ENCODE measurements at places on chromosomes 12 and 14.

DNA sequence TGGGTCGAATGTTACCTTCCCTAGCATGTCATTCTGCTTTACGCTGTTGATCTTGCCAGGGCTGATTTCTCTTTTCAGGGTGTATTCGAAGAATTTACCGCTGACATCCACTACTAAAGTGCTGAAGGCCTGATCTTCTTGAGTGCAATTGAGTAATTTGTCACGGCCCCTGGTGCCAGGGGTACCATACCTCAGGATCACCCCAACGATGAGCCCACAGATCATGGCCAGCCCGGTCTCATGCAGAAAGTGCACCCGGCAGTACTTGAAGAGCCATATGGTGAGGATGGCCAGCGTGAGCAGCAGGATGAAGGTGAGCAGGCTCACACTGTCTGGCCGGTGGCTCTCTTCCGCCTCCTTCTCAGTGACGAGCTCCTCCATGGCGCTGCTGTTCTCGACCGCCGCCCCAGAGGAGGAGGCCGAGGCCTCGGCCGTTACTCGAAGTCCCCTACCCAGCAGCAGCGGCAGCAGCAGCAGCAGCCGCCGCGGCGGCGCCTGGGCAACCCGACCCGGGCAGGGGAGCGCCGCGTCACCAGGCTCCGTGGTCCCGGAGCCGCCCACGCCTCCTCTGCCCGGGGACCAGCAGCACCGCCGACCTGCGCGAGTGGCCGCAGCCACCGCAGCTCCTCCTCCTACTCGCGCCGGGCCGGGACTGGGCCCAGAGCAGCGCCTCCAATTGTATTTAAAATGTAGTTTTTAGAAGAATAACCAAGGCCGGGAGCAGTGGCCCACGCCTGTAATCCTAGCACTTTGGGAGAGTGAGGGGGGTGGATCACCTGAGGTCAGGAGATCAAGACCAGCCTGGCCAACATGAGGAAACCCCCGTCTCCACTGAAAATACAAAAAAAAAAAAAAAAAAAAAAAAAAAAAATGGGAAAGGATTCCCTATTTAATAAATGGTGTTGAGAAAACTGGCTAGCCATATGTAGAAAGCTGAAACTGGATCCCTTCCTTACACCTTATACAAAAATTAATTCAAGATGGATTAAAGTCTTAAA lies 58.5 kb upstream of the TMPO start:
- no peak for DNase-seq

- DNase-seq, result no peak
Observed at GRCh38 chr14:54772451-54772881, 130.2 kb downstream of the GCH1 start.

DNA sequence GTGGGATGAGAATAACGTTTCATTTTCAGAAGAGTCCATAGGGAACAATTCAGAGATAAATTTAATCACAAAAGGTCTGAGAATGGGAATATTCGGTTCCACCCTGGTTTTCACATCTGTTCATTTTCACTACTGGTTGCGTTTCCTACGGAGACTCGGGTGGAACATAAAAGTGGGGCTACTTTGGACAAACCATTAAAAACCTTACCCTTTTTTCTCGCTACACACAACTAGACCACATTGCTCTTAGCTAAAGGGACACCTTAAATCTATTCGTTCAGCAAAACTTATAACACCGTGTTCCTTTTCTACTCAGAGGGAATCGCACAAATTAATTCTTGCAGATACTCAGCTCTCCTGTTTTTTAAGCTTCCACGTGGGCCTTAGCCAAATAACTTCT lies 1.0 kb upstream of the SUDS3 start:
- DNase-seq, result no peak

- no peak for DNase-seq
Observed at GRCh38 chr12:100472325-100472724, 1.3 kb upstream of the NR1H4 start.

DNA sequence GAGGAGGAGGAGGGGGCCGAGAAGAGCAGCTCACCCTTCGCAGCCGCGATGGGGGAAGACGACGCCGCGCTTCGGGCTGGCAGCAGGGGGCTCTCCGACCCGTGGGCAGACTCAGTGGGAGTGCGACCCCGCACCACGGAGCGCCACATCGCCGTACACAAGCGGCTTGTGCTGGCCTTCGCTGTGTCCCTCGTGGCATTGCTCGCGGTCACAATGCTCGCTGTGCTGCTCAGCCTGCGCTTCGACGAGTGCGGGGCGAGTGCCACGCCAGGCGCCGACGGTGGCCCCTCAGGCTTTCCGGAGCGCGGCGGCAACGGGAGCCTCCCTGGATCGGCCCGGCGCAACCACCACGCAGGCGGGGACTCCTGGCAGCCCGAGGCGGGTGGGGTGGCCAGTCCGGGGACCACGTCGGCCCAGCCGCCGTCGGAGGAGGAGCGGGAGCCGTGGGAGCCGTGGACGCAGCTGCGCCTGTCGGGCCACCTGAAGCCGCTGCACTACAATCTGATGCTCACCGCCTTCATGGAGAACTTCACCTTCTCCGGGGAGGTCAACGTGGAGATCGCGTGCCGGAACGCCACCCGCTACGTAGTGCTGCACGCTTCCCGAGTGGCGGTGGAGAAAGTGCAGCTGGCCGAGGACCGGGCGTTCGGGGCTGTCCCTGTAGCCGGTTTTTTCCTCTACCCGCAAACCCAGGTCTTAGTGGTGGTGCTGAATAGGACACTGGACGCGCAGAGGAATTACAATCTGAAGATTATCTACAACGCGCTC lies 745 bp downstream of the TRHDE start:
- DNase-seq, result no peak

- no peak for DNase-seq
Observed at GRCh38 chr14:69231486-69231885, 28.5 kb upstream of the GALNT16 start.

DNA sequence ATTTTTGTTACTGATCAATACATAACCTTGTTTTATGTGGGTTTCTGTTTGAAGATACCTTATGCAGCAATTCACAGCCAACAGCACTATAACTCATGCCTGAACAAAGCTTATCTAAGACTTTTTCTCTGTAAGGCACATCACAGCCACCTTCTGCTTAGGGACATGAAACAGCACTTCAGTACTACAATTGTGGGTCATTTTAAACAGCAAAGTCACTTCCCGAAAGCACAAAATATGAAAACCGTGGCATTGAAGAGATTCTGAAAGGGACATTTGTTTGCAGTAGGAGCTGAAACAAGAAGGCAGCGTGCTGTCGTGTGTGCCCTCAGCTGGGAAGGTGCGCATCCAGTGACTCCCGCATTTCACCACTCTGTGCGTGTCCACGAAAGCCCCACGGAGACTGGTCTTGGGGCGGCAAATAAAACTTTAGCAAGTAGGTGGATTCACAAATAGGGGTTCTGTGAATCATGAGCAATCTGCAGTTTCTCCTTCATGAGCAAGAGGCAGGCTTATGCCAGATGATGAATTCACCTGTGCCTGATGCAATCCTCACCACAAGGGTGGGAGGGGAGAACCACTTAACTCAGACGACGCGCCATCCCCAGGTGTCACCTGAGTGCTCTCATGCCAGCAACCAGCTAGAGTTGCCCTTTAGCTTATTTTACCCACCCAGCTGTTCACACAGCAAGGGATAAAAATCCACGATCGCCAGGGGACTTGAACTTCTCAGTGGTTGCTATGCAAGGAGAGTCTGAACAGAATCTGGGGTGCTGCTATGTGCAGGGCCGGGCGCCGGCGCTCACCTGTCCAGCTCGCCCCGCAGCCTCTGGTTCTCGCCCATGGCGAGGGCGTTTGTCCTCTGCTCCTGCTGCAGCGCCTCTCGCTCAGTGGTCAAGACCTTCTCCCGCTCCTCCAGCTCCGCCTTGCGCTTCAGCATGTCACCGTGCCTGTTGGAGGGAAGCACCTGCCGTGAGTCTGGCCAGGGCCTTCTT lies 54.9 kb upstream of the GPR68 start:
- no peak for DNase-seq

GRCh38 chr12:10363914-10364814 lies 25.7 kb downstream of the KLRK1 start:
- no peak for DNase-seq

- no peak for DNase-seq
Observed at GRCh38 chr12:99455350-99456035, 192.1 kb upstream of the GARIN6 start.

DNA sequence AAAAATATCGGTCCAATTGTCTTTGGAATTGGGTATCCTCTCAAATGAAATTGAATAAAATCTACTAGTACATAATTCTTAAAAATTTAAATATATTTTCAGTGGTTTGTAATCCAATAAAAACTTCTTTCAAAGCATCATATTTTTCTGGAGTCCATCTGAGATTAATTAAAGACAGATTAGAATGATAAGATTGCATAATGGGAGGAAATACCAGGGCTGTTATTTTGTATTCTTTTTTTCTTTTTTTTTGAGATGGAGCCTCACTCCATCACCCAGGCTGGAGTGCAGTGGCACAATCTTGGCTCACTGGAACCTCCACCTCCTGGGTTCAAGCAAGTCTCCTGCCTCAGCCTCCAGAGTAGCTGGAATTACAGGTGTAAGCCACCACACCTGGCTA lies 103.8 kb downstream of the TMTC3 start:
- DNase-seq, result no peak

DNA sequence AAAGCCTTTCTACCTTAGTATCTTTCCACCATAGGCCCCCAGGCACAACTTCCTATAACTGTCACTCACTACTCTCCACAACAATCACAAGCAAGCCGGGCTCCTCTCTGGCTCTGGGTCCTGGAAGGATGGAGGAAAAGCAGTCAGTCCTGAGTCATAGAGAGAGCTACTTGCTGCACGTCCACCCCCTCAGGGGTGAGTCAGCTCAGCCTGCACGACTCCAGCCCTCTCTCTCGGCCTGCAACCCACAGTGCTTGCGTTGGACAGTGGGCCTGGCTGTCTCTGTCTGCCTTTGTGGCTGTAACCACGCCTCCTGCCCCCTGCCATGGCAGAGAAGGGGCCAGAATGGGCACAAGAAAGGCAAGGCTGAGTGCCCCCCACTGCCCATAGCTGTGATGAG lies 154.1 kb upstream of the FKBP4 start:
- no peak for DNase-seq

DNA sequence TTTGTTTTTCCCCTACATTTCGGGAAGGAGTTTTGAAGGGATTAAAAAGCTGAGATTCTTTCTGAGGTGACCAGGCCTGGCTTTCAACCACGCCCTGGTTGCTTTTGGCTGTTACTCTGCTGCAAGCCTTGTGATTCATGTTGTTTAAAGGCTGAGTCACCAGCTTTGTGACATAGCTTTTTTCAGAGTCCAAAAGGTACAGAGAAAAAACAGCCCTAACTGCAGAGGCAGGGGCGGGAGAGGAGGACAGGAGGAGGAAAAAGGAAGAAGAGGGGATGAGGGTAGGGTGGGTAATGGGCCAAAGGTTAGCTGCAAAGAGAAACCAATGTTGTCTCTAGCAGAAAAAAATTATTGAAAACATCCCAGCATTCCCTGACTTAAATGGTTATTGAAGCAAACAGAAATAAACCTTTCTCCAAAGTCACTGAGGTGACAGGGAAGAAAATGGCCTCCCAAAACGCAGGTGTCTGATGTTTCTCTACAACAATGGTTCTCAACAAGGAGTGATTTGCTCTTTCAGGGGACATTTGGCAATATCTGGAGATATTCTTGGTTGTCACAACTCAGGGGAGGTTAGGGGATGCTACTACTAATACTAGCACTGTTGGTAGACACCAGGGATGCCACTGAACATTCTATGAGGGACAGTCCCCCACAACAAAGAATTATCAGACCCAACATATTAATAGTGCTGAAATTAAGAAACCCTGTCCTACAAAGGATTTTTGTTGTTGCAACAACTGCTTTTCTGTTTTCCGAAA lies 2.1 kb upstream of the UBC start:
- DNase-seq, result no peak

GRCh38 chr12:65667932-65668331 lies 156.4 kb upstream of the HMGA2 start:
- DNase-seq, result no peak

GRCh38 chr12:50745861-50746260 lies 18.0 kb upstream of the ATF1 start:
- no peak for DNase-seq

- DNase-seq, result no peak
Observed at GRCh38 chr14:73995977-73996378, 23.1 kb downstream of the ENTPD5 start.

GRCh38 chr14:46490238-46490685 lies 161.3 kb downstream of the RPL10L start:
- no peak for DNase-seq

GRCh38 chr12:120820884-120821510 lies 83.2 kb downstream of the SPPL3 start:
- DNase-seq, result no peak

DNA sequence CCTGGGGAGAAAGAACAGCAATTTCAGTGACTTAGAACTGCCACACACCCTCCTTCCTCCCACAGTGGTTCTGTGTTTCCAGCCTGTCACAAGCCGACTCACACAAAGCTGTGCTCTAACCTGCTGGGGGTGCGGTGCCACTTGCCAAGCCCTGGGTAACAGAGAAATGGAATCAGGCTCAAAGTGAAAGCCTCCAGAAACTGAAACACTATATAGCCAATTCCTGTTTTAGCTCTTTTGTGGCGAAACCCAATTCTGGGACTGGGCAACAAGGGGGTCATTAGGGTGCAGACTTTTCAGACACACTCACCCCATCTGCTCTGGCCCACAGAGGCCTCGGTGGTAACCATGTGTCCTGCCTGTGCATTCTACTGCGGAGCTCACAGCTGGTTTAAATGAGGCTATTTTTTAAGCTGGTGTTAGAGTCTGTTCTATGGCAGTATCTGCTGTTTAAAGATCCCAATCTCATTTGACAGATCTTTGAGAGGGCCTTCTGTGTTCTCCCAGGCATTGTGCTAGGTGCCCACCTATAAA lies 15.2 kb upstream of the ACTR6 start:
- no peak for DNase-seq

GRCh38 chr12:113891739-113892520 lies 74.2 kb downstream of the RBM19 start:
- DNase-seq, result no peak

DNA sequence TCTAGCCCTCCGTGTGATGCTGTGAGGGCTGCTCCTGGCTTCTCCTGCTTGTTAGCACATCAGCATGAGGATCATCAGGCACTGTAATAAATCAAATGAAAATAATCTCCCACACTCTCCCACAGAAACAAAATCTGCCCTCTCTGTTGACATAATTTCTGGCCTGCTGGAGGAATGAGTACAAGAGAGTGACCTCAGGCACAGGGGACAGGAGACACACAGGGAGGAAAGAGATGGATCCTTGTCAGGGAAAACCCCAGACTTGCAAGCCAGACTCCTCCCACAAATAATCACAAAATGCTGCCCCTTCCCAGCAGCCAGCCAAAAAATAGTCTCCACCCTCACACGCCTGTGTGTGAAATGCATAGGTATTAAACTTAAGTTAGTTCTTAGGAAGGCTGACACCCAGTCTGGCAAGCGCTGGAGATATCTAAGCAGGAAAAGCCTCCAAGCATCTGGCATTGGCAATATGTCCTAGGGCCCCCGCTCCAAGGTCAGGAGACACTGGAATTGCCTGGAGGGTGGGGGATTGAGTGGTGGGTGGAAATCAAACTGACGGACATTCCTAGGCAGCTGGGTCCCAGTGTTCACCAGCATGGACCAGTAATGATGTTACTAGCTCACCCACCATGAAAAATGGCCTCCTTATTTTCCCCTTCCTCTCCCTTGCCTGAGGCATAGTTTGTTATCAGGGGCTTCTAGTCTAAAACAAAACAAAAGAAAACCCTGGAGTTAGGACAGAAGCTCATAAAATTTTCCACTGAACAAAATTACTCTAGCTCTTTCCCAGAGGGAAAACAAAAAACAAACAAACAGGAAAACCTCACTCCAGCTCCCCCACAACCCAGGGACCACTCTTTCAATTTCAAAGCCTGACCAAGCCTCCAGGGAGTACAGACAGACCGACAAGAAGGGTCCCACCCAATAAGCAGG lies 22.0 kb downstream of the SMUG1 start:
- DNase-seq, result no peak

Data from activated CD8-positive, alpha-beta memory T cell treated with anti-CD3 and anti-CD28 coated beads for 1 hour (primary cell).